GM19239 (cell line): ENCODE measurements at places on chromosomes 3 and 15.

DNA sequence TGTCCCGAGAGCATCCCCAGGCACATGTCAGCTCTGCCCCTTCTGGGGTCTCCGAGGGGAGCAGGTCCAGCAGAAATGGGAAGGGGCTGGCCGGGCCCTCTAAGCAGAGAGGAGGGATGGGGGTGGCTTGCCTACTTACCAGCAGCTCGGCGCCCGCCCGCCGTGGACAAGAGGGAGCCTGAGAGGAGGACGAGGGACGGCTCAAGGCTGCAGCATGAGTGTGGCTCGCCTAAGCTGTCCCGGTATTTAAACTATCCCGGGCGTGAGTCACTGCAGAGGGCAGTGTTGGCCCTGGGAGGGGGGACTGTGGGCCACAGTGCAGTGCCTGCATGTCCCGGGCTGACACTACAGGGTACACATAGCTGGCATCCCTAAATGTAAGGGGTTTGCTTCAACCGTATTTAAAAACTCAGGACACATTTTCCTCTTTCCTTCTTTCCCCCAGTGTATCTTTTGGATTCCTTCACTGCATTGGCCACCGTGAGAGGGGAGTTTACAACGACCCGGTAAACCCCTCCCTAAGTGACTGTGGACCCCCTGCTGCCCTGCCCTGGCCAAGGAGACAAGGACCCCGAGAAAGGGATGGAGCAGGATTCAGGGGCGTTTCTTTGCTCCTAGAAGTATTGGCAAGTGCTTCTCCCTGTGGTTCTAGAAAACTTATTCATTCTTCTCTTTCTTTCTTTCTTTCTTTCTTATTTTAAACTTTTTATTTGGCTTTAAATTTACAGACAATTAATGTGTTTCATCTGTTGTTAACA, at the start of gene LRRC15:
Gene LRRC15 (minus strand): TSS at position 222 of the 758 bp plus-strand sequence. CDS start 8,700 bp downstream, outside the sequence.
- no peak for DNase-seq

DNA sequence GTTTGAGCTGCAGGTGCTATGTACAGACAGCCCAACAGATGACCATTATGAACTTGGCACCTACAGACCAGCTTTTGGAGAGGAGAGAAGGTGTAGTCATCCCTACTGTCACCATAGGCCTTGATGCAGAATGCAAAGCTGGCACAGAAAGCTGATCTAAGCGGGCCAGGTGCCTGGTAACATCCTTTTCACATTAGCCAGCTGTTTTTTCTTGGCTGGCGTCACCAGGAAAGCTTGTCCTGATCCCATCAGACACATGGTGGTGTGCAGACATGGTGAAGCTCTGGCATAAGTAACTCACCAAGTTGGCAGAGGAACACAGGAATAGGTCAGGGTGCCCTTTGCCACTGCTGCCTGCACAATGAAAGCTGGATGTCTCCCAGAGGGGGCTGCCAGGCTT, 97.2 kb upstream of the MB21D2 start:
- no peak for DNase-seq

DNA sequence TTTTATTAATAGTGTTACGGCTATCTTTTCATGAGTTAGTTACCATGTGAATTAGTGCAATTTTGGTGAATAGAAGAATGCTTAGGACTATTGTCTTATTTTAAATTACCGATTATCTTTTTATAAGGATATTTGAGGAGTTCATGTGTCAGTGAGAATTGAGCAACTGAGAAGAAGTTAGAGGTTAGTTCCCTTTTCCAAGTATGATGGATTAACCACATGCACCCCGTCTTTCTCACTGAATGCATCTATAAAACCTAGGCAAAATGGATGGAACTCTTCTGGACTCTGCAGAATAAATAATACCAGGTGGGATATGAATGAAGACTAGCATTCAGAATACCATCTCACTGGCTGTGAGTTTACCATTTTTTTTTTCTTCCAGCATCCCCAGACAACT, 74.3 kb downstream of the TCF12 start:
- no peak for DNase-seq

- no peak for DNase-seq
Observed at GRCh38 chr3:59429198-59429597, 379.4 kb upstream of the CFAP20DC start.

- no peak for DNase-seq
Observed at GRCh38 chr3:194871864-194872668, 186.4 kb downstream of the FAM43A start.

DNA sequence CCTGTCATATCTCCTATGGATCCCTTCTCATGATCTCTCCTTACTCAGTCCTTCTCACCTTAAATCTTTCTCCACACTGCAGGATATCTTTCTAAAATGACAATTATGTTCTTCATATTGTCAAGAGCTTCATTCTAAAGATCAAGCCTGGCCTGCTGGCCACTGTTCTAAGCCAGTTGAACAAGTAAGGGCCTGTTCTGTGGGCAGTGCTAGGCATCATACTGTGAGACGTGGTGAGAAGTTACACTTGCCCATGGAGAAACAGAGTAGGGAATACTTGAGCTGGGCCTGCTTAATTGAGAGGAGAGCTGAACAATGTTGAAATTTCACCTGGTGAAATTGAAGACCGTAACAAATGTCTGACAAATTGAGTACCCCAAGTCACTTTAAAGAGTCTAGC, 184.1 kb upstream of the RASGRP1 start:
- DNase-seq, result no peak

- DNase-seq, result no peak
Observed at GRCh38 chr3:24168977-24169376, 223.9 kb downstream of the NR1D2 start.

GRCh38 chr3:18080198-18080689, 337.8 kb upstream of the TBC1D5 start:
- no peak for DNase-seq

GRCh38 chr15:82993144-82993543, 7.1 kb downstream of the RAMAC start:
- DNase-seq, result no peak

- DNase-seq, result no peak
Observed at GRCh38 chr15:59063042-59063441, 41.9 kb upstream of the CCNB2 start.

- no peak for DNase-seq
Observed at GRCh38 chr3:130741946-130742610, 4.6 kb downstream of the PIK3R4 start.

GRCh38 chr15:73394782-73395181, 26.0 kb upstream of the HCN4 start:
- no peak for DNase-seq

GRCh38 chr3:129116482-129116946, 5.1 kb downstream of the RAB43 start:
- DNase-seq, result no peak

DNA sequence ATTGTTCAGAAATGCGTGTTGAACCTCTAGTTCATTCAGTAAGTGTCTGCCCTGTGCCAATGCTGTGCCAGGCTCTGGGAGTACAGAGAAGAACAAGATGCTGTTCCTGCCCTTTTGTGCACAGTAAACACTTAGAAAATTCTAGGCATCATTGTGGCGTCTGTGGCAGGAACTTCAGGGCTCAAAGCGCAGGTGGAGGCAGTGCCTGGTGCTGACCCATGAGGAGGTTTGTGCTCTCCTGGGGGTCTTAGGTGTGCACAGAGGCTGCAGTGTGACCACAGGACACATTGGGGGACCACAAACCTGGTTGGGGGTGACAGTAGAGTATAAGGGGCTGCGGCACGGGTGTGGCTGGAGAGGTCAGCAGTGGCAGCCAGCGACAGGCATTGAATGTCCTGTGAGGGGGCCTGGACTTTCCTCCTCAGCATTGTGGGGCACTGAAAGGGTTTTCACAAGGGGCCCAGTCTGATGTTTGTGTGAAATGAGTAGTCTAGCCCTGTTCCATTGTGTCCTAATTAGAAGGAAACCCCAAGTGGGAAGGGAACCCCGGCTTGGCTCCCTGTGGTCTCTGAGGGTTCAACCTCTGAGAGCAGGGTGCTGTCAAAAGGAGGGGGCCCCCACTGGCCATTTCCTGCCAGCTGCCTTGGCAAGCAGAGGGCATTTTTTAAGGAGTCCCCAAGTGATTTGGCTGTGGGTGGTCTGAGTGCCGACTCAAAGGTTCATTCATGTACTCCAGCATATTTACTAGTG, 20.9 kb downstream of the MRAS start:
- no peak for DNase-seq

- DNase-seq, result no peak
Observed at GRCh38 chr15:59936741-59937140, 67.4 kb upstream of the FOXB1 start.

DNA sequence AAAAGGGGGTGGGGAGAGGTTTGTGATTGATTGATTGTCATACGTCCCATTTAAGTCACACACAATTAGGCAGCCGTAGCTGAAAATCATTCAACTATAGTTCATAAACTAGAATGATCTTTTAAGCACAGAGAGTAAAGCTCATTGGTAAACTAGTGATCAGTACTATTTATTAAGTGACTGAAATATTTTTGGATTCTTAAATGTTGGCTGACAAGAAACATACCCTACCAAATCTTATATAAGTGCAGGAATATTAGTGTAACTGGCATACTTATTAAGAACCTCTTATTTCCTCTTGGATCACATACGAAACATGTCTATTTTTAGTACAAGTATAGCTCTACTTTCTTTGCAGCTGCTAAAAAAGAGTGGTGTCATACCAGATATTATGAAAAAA, 8.4 kb upstream of the ABHD10 start:
- no peak for DNase-seq

DNA sequence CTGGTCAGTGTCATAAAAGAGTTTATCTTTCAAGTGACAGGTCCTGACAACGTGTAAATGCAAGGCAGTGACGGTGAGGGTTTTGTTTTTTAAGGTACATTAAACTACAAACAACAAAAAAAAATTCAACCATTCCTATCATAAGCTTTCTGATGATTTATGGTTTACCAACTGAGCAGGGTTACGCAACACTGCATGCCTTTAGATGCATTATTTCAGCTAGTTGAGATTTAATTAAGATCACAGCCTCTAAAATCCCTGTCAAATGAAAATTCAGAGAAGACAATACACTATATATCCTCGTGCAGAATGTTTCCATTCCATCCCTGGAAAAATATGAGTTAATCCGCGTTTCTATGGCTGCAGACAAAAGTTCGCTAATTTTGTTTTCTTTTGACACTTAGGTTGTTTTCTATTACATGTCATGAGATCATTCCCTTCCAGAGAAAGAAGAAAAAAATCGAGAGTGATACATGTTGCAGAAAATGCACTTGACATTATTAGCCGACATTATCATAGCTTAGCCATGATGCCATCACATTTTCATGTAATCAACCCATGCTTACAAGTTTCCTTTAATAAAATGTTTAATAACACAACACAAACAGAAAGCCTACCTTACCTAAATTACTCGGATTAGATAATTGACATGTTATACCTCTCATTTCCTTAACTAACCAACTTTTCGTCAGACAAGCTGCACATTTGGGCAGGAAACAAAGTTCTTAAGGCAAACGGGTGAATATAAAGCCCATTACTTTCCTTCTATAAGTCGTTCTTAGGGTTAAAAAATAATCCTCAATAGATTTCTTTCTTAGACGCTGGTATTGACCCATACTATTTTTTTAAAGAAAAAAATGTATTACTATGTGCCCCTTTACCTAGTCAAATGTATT, 521.2 kb downstream of the FOXP1 start:
- no peak for DNase-seq
